ENCODE measurements at places on chromosomes 3 and 15.

GRCh38 chr15:33190539-33190938 is 4.0 kb downstream of the FMN1 start:
- no peak for DNase-seq

DNA sequence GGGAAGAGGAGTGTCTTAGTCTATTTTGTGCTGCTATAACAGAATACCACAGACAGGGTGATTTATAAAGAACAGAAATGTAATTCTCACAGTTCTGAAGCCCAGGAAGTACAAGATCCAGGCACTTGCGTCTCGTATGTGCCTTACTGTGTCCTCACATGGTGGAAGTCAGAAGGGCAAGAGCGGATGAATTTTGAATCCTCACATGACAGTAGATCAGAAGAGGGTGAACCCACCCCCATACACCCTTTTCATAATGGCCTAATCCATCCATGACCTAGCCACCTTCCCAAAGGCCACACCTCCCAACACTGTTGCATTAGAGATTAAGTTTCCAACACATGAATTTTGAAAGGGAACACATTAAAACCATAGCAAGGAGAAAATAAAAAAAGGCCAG is 18.7 kb upstream of the ANXA2 start:
- DNase-seq = no peak

DNA sequence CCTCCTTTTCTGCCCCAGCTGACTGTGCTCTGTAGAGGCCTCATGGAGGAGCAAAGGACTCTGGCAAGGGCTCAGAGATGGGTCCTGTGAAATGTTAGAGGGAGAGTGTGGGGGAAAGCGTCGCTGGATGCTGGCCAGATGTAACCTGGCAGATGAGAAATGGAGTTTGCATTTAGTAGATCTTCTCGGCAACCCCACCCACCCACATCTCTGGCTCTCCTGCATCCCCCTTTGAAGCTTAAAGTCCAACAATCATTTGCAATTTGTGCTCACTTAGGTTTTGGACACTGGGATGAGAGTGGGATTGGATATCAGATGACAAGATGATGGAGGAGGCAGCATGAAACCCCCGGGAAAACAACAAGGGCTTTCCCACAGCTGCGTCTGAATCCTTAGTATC is 523.6 kb upstream of the MCTP2 start:
- no peak for DNase-seq

- DNase-seq = no peak
Measured at GRCh38 chr3:53819163-53819868, 26.9 kb downstream of the CHDH start.

DNA sequence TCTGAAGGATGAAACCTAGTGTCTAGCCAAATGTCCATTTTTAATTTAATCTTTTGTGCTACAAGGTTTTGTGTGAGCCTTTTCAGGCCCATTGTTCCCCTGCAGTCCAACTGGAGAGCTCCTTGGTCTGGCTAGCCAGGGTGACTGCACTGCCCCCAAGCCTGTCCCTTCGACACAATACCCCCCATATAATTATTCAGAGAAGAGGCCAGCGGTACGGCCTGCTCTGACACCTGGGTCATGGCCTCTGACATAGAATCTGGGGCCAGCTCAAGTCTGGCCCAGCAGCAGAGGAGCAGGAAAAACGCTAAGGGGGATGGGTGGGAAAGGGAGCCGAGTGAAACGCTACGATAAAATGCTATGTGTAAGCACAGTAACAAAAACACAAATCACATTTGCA is 64.2 kb upstream of the PYGO1 start:
- DNase-seq = no peak

DNA sequence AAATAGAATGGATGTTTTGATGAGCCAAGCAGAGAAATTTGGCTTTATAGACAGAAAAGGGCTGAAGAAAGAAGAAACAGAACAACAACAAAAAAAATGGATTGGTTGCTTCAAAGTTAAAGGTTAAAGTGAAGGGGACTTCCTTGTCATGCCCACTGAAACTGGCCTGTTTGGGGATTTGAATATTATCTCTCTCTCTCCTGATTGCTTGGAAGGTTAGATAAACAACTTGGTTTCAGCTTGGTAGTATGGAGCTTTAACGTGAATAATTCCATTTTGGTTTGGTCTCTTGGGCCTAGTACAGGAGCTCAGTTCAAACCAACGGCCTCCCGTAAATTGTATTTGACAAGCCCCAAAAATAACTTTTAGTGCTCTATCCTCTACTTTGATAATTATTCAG is 70.8 kb upstream of the MBNL1 start:
- DNase-seq = no peak

- DNase-seq = no peak
Measured at GRCh38 chr3:11820531-11821041, 26.1 kb downstream of the TAMM41 start.

DNA sequence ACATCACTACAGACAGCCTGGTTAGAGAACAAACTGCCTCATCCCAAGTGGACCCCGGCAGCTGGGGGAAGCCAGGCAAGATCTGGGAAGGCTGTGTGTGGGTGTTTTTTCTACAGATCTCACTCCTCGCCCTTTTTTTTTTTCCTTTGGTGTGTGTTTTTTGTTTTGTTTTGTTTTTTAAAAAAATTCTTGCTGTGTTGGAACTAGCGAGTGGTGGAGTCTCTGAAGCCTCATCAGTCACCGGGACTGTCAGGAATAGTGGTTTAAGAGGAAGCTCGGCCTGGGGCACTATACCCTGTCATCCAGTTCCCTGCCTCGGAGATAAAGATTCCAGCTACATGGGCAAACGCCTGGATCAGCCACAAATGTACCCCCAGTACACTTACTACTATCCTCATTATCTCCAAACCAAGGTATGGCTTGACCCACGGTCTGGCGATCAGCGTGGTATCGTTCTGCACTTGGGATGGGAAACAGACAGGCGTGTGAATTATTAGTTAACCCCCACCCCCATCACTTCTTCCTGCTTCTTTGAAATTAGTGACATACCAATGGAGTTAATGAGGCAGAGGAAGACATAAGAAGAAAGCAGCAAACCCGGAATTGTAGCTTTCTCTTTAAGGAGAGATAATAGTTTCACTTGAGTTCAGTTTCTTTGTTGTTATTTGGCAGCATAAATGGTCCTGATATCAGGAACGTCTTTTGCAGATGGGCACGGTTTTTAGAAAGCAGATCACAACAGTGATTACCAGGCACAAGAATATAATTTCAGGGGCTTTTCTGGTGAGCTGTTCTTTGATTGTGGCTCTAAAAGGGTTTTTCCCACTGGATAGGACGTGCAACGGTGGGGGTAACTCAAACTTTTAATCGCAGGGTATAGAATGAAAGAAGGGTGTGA is 722 bp downstream of the RBMS3 start:
- peak; percentile 77 for DNase-seq

- DNase-seq = no peak
Measured at GRCh38 chr3:106348139-106348690, 479.4 kb upstream of the CBLB start.

- peak; percentile 13 for DNase-seq
Measured at GRCh38 chr15:56468401-56468800, 3.5 kb upstream of the MNS1 start.

DNA sequence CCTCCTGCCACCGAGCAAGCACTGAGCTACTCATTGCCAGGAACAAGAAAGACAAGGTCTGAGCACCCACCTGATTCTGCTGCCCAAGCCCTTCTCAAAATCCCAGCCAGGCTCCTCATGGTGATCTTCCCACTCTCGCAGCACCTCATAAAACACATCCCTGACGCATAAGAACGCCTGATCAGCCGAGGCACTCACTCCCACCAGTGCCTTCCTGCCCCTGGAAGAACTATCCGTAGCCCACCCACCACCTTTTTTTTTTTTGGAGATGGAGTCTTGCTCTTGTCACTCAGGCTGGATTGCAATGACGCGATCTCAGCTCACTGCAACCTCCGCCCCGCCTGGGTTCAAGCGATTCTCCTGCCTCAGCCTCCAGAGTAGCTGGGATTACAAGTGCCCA is 3.9 kb downstream of the CDAN1 start:
- no peak for DNase-seq

DNA sequence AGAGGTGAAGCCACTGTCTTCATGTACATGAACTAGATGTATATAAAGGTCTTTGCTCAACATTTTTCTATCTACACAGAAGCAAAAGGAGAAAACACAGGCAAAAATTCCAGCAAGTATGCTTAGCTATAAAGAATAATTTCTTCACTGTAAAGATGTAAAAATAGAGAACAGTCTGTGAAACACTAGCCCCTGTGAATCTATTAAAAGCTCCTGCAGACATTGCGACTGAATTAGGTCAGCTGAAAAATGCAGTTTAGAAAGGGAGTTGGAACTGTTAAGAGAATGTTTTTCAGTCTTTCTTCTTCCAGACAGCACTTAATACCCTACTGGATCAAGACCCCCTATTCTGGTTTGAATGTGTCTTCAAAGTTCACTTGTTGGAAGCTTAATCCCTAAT is 291.5 kb downstream of the KBTBD8 start:
- DNase-seq = no peak

GRCh38 chr3:27910456-27910855 is 188.3 kb upstream of the EOMES start:
- DNase-seq = no peak

GRCh38 chr15:41020311-41020710 is 67.0 kb downstream of the CHAC1 start:
- no peak for DNase-seq

- no peak for DNase-seq
Measured at GRCh38 chr3:116154389-116154788, 290.9 kb downstream of the LSAMP start.
